ENCODE measurements at places on chromosomes 12 and 14. TPM values are rescaled to one million over a fixed set of nuclear protein-coding genes. Genes with fewer than 3 reads are reported as not detected.

The LALBA gene
- total RNA-seq = not detected

GRCh38 chr12:18446061-18446644 lies 184.8 kb downstream of the PIK3C2G start:
- no peaks in the 10 kb centered on the region for H3K27me3 ChIP-seq
- DNase-seq = no peak
- H3K27ac ChIP-seq = no peak overlapping the region
- no peaks in the 10 kb centered on the region for H3K36me3 ChIP-seq
- no peak overlapping the region for H3K4me3 ChIP-seq

DNA sequence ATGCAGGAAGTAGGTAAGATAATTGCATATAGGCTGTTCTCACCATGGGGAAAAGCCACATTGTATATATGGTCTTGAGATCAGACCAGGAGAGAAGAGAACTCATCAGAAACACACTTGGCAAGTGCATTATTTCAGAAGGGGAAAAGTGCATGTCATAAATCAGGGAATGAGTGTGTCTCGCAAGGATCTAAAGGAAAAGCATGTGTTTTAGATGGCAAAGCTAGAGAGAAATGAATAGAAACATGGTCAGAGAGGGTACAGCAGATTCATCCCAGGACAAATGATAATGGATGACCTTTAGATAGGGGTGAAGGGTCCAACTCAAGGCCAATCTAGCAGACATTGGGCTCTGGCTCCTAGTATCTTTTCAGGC lies 230.2 kb upstream of the NAV3 start:
- H3K27ac ChIP-seq = no peak overlapping the region
- H3K36me3 ChIP-seq = no peaks in the 10 kb centered on the region
- DNase-seq = no peak

DNA sequence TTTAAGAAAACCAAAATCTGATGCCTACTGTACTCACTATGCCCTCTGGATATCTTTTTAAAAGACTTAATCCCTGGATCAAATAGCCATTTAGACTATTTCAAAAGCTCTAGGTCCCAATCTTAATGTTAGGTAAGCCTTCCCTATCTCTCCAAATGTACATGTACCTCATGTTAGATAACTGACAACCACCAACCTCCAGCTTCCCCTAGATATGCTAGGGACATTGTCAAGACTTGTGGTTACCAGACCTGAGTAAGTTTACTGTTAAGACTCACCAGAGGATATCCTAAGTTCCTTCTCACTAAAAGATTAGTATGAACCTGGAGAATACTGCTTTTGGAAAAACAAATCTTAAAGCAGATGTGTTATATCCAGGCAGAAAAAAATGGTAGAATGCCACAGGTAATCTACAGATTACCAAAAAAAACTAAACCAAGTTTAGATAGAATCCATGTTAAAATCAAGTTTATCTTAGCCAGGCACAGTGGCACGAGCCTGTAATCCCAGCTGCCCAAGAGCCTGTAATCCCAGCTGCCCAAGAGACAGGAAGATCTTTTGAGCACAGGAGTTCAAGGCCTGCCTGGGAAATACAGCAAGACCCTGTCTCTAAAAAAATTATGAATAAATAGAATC lies 9.7 kb downstream of the NAP1L1 start:
- no peaks in the 10 kb centered on the region for H3K27me3 ChIP-seq
- H3K36me3 ChIP-seq = peaks cover 36% of the 10 kb centered on the region
- no peak for DNase-seq
- H3K4me3 ChIP-seq = no peak overlapping the region

DNA sequence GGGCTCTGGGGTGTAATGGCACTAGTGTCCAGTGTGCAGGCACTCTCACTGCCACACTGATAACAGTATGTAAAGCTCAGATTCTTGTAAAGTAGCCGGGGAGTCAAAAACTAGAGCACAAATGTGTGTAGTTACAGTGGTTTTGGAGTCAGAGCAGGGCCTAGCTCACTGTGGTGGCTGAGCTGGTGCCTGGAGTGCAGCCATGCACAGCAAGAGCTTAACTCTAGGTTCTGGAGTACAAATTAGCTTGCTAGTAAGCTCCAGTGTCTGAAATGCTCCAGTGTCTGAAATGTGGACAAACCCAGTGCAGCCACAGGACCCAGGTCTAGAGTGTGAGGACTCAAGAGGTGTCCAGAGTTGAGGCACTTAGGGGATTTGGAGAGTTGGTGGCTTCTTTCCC lies 149.2 kb downstream of the MSRB3 start:
- no peak overlapping the region for H3K27ac ChIP-seq
- peaks cover 32% of the 10 kb centered on the region for H3K4me1 ChIP-seq
- H3K36me3 ChIP-seq = peaks cover 4% of the 10 kb centered on the region
- DNase-seq = no peak
- no peaks in the 10 kb centered on the region for H3K27me3 ChIP-seq

- DNase-seq = no peak
- no peak overlapping the region for H3K4me3 ChIP-seq
- no peak overlapping the region for H3K27ac ChIP-seq
- H3K36me3 ChIP-seq = peaks cover 36% of the 10 kb centered on the region
- H3K27me3 ChIP-seq = no peaks in the 10 kb centered on the region
Measured at GRCh38 chr12:4489556-4489955, 43.9 kb upstream of the FGF6 start.
